ENCODE measurements at places on chromosomes 5 and 9. TPM values are rescaled to one million over a fixed set of nuclear protein-coding genes. Genes with fewer than 3 reads are reported as not detected.
A peak's percentile ranks its signal among the peaks of the same experiment; 100 is the strongest.

- H3K36me3 ChIP-seq, result peaks cover 98% of the 10 kb centered on the region
- H3K4me1 ChIP-seq, result peaks cover 8% of the 10 kb centered on the region
- no peaks in the 10 kb centered on the region for H3K27me3 ChIP-seq
These were observed 17.1 kb downstream of the TARS1 start for GRCh38 chr5:33457817-33458216.

DNA sequence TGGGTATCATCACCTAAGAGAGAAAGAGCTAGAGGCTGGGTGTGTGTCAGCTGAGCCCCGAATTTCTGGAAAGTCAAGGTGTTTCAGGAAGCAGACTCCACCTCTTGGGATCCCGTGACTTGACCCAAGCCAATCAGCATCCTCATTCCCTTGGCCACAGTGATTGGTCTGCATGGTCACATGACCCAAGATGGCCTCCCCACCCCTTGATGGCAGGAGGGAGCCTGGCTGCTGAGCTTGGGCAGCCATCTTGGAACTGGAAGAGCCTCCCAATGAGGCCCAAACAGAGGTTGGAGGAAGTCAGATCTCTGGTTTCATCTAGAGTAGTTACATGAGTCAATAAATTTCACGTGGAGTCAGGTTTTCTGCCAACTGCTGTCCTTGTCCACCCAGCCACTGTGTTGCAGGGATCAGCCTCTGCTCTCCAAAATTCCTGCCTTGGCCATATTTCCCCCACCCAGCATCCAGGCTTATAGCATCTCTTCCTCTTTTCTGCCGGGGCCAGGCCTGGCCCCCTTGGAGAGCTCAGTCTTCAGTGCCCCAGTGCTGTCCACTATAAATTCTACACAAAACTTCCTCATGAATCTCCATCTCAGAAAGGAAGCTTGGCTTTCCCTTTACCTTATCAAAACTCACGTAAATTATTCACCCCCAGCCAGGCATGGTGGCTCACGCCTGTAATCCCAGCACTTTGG lies 17.2 kb upstream of the SUSD3 start:
- H3K27ac ChIP-seq, result no peak overlapping the region
- no peaks in the 10 kb centered on the region for H3K27me3 ChIP-seq
- DNase-seq, result peak; percentile 13

The VLDLR gene
- total RNA-seq, result 28.7 TPM

GRCh38 chr9:120475341-120475740 lies 104.6 kb downstream of the CDK5RAP2 start:
- no peaks in the 10 kb centered on the region for H3K27me3 ChIP-seq
- peak overlapping the region; percentile 64 for H3K4me3 ChIP-seq
- peaks cover 58% of the 10 kb centered on the region for H3K4me1 ChIP-seq
- peaks cover 2% of the 10 kb centered on the region for H3K36me3 ChIP-seq
- DNase-seq, result peak; percentile 91

The PCDHA3 gene
- not detected for total RNA-seq

GRCh38 chr9:21268347-21268657 lies 28.5 kb upstream of the IFNA14 start:
- H3K36me3 ChIP-seq, result no peaks in the 10 kb centered on the region
- no peaks in the 10 kb centered on the region for H3K4me1 ChIP-seq
- peaks cover 47% of the 10 kb centered on the region for H3K27me3 ChIP-seq
- DNase-seq, result no peak
- no peak overlapping the region for H3K4me3 ChIP-seq

The SIT1 gene
- not detected for total RNA-seq

DNA sequence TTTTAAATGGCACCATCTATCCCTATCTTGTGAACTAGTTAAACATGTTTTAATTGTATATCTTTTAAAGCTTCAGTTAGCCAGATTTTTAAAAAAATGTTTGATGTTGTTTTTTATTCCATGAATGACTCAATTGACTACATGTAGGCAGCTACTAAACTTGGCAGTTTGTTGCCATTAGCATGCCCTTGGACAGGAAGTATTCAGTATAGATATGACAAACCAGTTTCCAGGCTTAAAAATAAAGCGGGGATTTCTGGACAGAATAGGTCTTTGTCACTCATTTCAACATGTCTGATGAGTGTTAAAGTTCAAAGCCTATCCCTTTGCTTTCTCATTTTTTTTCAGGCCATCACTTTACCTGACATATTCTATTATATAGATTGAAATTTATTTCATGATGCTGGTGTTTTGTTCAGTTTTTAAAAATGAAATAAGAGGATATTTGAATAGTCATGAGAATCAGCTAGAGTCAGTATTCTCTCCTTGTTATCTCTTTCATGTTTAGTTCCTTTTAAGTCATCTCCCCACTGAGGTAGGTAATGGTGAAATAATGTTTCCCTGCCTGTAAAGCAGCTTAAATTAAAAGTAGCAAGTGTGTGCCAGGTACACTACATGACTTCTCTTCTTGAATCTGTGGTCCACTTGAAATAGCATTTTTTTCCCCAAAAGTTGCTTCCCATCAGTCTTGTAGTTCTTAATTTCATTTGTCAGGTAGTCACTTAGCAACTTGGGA lies 11.9 kb downstream of the TNFAIP8 start:
- DNase-seq, result peak; percentile 76
- no peak overlapping the region for H3K4me3 ChIP-seq
- H3K27me3 ChIP-seq, result no peaks in the 10 kb centered on the region
- no peak overlapping the region for H3K27ac ChIP-seq
- peaks cover 43% of the 10 kb centered on the region for H3K4me1 ChIP-seq

- no peaks in the 10 kb centered on the region for H3K4me1 ChIP-seq
- H3K4me3 ChIP-seq, result no peak overlapping the region
- 0 out of 2 replicates have a peak, but pooled peaks cover 4% of the 10 kb centered on the region for H3K27me3 ChIP-seq
- DNase-seq, result no peak
- no peak overlapping the region for H3K27ac ChIP-seq
- no peaks in the 10 kb centered on the region for H3K36me3 ChIP-seq
These were observed 12.0 kb upstream of the ACSL6 start for GRCh38 chr5:132023258-132024116.

The KLHL3 gene
- 0.51 TPM for total RNA-seq

DNA sequence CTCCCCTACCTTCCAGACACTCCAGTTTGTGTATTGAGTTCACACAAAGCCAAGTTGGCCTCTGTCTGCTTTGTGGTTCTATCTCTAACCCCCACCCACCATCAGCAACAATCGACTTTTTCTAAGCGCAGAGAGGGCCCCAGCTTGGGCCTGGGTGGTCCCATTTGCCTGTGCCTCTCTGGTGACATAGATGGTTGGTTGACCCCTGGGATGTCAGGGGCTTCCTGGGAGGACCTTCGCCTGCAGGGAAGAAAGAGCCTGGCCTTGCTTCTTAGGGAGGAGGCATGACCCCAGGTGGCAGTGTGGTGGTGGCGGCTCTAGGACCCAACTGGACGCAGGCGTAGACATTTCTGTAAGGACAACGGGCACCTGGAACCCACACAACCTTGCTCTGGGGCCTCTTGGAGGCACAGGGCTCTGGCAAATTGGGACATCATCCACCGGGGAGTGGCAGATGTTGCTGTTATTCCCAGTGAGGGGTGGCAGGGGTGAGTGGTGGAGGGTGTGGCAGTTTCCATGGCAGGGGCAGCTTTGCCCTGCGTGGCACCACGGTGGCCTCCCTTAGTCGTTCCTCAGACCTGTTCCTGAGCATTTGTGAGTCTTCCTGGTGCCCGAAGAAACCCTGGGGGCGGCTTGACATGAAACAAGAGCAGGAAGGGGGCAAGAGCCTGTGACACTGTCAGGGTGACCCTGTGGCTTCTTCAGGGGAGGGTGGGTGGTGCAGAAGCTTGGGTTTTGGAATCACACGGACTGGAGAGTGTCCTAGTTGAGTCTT lies 171.0 kb upstream of the IER5L start:
- H3K4me1 ChIP-seq, result peaks cover 10% of the 10 kb centered on the region
- no peaks in the 10 kb centered on the region for H3K36me3 ChIP-seq
- no peak for DNase-seq
- no peak overlapping the region for H3K27ac ChIP-seq
- no peaks in the 10 kb centered on the region for H3K27me3 ChIP-seq

The TXNDC15 gene
- total RNA-seq, result 170 TPM

GRCh38 chr9:96680812-96681499 lies 25.8 kb upstream of the PRXL2C start:
- DNase-seq, result no peak
- no peak overlapping the region for H3K4me3 ChIP-seq
- H3K4me1 ChIP-seq, result no peaks in the 10 kb centered on the region
- H3K36me3 ChIP-seq, result no peaks in the 10 kb centered on the region
- H3K27me3 ChIP-seq, result no peaks in the 10 kb centered on the region

The GARIN3 gene
- total RNA-seq, result not detected

The CSF1R gene
- total RNA-seq, result 0.63 TPM

The PCSK1 gene
- 0.86 TPM for total RNA-seq

DNA sequence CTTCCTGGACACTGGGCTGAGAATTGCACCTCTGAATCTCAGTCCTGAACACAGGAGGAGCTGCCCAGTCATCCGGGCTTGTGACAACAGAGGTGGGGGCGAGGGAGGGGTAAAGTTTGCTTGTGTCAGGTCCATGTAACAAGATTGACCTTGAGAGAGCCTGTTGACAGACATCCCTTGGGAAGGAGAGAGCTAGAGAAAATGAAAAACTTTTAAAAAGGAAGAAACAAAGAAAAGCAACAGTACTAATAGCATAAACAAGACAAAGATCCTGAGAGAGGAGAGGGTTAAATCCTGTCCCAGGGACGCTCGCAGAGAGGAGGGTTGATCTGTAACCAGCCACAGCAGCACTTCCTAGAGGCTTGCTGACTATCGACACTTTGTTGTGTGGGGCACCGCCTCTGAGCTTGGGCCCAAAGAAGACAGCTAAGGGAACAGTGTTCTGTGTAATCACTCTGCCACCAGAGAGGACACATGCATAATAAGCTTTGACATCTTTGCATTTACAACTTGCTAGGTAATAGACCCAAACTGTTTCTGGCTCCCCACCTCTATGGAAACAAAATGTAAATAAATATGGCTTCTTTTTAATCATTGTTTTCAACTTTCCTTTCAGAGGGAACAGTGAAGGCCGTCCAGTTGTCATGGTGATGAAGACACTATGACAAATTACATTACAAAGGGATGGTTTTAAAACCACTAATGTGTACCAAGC lies 363.7 kb downstream of the CSNK1G3 start:
- H3K36me3 ChIP-seq, result no peaks in the 10 kb centered on the region
- H3K27me3 ChIP-seq, result 0 out of 2 replicates have a peak, but pooled peaks cover 3% of the 10 kb centered on the region
- no peak for DNase-seq
- H3K4me3 ChIP-seq, result no peak overlapping the region
- no peaks in the 10 kb centered on the region for H3K4me1 ChIP-seq
- no peak overlapping the region for H3K27ac ChIP-seq

GRCh38 chr9:16192403-16193017 lies 639.7 kb downstream of the CCDC171 start:
- DNase-seq, result peak; percentile 56
- H3K4me1 ChIP-seq, result peaks cover 31% of the 10 kb centered on the region
- 0 out of 2 replicates have a peak overlapping the region, but pooled peaks have one; percentile 8 for H3K4me3 ChIP-seq
- H3K27me3 ChIP-seq, result no peaks in the 10 kb centered on the region
- H3K36me3 ChIP-seq, result no peaks in the 10 kb centered on the region

GRCh38 chr5:55188656-55189540 lies 15.9 kb upstream of the CDC20B start:
- DNase-seq, result no peak
- H3K4me3 ChIP-seq, result no peak overlapping the region
- peaks cover 73% of the 10 kb centered on the region for H3K27me3 ChIP-seq
- no peak overlapping the region for H3K27ac ChIP-seq
- no peaks in the 10 kb centered on the region for H3K36me3 ChIP-seq

GRCh38 chr9:72627147-72627546 lies 105.7 kb downstream of the TMC1 start:
- H3K4me3 ChIP-seq, result no peak overlapping the region
- no peaks in the 10 kb centered on the region for H3K36me3 ChIP-seq
- peaks cover 9% of the 10 kb centered on the region for H3K4me1 ChIP-seq
- H3K27ac ChIP-seq, result no peak overlapping the region
- no peak for DNase-seq

- H3K4me3 ChIP-seq, result no peak overlapping the region
- peaks cover 7% of the 10 kb centered on the region for H3K4me1 ChIP-seq
- no peaks in the 10 kb centered on the region for H3K36me3 ChIP-seq
- H3K27me3 ChIP-seq, result no peaks in the 10 kb centered on the region
These were observed 272.0 kb downstream of the ARHGAP26 start for GRCh38 chr5:143041972-143042770.

- H3K27me3 ChIP-seq, result no peaks in the 10 kb centered on the region
- DNase-seq, result peak; percentile 30
- H3K4me3 ChIP-seq, result no peak overlapping the region
- peaks cover 14% of the 10 kb centered on the region for H3K36me3 ChIP-seq
- H3K4me1 ChIP-seq, result 0 out of 2 replicates have a peak, but pooled peaks cover 8% of the 10 kb centered on the region
- H3K27ac ChIP-seq, result no peak overlapping the region
These were observed 27.6 kb downstream of the ACTL7A start for GRCh38 chr9:108889649-108890067.

DNA sequence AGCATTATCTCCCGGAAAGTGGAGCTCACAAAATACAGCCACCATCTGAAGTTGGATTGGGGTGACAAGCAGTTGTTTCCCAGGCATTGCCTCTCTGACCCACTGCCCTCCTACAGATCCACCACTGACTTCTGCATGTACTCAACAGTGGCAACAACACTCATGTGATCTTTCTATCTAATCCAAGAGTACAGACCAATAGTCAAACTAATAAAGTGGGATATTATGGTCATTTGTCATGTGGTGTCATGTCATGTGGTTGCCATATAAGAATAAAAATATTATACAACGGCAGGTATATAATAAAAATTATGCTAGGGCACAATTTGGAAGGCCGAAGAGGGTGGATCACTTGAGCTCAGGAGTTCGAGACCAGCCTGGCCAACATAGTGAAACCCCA lies 33.0 kb upstream of the SNAPC3 start:
- H3K27me3 ChIP-seq, result no peaks in the 10 kb centered on the region
- H3K27ac ChIP-seq, result no peak overlapping the region
- no peak overlapping the region for H3K4me3 ChIP-seq
- no peak for DNase-seq

The TAF11L10 gene
- total RNA-seq, result not detected

- no peaks in the 10 kb centered on the region for H3K27me3 ChIP-seq
- no peaks in the 10 kb centered on the region for H3K4me1 ChIP-seq
- no peaks in the 10 kb centered on the region for H3K36me3 ChIP-seq
These were observed 467.3 kb upstream of the FTMT start for GRCh38 chr5:121384359-121384758.

DNA sequence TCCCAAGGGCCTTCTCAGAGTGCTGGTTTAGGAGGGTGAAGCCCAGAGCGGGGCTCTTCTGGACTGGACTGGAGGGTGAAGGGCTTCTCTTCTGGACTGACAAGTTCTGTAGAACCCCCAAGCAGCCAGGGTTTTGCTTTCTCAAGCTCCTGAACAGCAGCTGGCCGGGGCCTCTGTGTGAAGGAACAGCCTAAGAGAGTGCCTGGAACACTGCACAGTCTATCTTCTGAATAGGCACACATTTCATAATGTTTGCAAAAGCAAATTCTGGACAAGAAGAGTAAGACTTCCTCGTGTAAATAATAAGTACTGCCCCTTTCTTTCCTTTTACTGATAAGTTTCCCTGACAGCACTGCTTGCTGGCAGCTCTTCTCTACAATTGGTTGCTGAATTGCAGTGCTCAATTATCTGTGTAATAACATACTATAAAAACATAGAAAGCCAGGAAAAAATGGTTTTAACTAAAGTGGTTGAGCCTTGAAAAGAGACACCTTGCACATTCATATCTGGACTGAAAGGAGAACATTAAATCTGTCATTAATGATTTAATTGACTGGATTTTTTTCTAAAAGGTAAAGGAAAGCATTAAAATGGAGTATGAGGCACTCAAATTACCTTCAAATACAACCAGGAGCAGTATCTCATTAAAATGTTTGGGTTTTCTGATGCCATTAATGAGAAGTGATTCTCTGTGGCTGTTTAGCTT lies 20.5 kb downstream of the MAST4 start:
- H3K36me3 ChIP-seq, result no peaks in the 10 kb centered on the region
- no peak for DNase-seq
- H3K27me3 ChIP-seq, result no peaks in the 10 kb centered on the region
- H3K27ac ChIP-seq, result no peak overlapping the region
- H3K4me3 ChIP-seq, result no peak overlapping the region

- no peaks in the 10 kb centered on the region for H3K36me3 ChIP-seq
- H3K27me3 ChIP-seq, result no peaks in the 10 kb centered on the region
- no peak overlapping the region for H3K27ac ChIP-seq
- peak; percentile 39 for DNase-seq
- H3K4me3 ChIP-seq, result no peak overlapping the region
These were observed 11.8 kb upstream of the IFNW1 start for GRCh38 chr9:21153336-21154017.
